CD4-positive, alpha-beta T cell treated with Interleukin-1 beta for 1 hour (primary cell): ENCODE measurements at places on chromosomes 11 and 22.

GRCh38 chr22:36143956-36144355, 16.6 kb downstream of the APOL3 start:
- DNase-seq = no peak

GRCh38 chr11:14075118-14076078, 112.9 kb downstream of the SPON1 start:
- peak; percentile 56 for DNase-seq

DNA sequence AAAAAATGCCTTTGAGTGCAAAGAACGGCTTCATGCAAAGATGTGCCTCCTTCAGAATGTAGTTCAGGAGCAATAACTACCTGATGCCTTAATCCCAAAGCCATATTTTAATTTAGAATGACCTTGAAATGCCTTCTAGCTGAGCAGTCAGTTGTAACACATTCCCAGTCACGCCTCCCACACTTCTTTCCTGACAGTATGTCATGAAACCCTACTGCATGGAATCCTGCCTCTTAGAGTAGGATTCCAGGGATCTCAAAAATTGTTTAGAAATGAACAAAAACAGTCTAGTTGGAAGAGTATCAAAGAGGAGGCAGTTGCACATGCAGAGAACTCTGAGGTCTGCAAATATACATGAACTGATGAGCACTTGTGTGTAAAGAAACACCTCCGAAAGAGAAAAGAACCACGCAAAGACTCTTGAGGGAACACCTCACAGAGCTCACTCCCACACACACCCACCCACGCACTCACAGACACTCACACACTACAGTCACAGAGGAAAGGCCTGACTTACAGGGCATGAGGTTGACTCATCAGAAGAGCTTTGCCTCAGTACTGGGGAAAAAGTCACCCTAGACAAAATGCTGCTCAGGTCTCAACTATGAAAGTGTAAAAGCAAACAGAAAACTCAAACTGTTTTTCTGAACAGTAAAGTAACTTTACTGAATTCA, 77.4 kb downstream of the GGTLC2 start:
- peak; percentile 53 for DNase-seq

- no peak for DNase-seq
Observed at GRCh38 chr11:93921695-93922468, 71.5 kb upstream of the VSTM5 start.

DNA sequence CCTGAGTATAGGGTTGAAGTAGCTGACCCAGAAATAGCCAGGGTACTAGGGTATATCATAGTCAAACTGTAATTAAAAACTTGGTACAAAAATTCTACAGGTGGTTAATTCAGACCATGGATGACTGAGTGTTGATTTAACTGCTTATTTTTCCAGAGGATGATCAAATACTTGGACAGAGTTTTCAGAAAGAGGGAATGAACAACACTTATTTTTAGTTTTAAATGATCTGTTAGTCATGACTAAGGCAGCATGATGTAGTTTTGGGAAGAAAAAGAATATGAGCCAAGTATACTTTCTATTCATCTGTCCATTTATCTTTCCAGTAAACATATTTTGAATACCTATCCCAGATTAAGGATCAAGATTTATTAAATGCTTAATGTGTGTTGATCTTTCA, 19.8 kb upstream of the CCDC89 start:
- no peak for DNase-seq

DNA sequence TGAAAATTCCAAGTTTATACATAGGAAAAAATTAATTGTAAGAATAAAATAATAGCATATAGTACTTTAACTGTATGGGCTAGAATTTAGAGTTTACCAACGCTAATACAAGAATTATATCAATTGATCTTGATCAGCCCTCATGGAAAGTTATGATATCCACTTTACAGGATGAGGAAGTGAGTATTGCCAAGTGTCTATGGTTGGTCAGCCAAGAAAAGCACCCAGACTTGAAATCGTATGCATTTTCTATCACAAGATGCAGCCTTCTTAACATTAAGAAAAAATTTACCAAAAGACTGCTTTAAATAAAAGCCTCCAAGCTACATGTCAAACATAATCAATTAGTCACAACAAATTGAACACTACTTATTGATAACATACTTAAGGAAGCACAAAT, 53.0 kb downstream of the DDI1 start:
- DNase-seq = no peak

DNA sequence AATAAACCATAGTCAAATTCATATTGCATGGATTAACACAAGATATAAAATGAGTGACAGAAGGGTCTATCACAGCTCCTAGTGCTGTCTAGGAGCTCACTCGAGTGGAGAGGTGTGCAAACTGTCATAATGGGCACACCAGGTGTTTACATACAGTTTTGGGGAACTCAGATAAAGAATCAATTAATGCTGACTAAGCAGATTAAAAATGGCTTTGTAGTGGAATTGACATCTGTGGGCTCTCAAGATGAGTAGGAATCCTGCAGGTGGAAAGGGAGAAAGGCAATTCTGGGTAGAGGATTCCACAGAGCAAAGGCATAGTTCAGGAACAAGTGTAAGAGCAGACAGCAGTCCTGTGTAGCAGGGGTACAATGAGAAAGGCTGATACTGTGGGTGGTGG, 496.2 kb upstream of the CCDC90B start:
- DNase-seq = no peak

DNA sequence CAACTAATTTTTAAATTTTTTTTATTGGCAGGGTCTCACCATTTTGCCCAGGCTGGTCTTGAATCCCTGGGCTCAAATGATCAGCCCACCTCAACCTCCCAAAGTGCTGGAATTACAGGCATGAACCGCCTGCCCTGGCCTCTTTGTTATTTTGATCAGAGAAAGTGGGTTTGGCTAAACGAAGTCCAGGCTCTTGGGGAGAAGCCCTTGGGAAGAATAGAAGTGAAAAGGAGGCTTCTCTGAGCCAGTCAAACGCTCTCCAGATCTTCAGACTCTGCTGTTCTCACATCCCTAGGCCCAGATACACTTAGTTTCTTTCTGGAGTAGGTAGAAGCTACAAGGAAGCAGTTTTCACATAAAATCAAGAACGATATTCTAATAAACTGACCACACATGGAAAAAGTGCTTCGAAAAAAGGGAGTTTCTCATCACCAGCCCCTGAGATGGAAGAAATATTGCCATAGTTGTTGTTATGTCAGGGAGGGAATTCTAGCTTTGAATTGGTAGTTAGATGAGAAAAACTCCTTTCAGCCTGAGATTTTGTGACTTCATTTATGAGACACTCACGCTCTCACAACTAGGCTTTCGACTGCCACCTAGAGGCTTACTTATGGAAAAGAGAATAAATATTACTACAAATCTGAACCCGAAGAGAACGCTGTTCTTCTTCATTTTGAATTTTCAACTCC, 41.7 kb upstream of the AQP11 start:
- DNase-seq = peak; percentile 24

DNA sequence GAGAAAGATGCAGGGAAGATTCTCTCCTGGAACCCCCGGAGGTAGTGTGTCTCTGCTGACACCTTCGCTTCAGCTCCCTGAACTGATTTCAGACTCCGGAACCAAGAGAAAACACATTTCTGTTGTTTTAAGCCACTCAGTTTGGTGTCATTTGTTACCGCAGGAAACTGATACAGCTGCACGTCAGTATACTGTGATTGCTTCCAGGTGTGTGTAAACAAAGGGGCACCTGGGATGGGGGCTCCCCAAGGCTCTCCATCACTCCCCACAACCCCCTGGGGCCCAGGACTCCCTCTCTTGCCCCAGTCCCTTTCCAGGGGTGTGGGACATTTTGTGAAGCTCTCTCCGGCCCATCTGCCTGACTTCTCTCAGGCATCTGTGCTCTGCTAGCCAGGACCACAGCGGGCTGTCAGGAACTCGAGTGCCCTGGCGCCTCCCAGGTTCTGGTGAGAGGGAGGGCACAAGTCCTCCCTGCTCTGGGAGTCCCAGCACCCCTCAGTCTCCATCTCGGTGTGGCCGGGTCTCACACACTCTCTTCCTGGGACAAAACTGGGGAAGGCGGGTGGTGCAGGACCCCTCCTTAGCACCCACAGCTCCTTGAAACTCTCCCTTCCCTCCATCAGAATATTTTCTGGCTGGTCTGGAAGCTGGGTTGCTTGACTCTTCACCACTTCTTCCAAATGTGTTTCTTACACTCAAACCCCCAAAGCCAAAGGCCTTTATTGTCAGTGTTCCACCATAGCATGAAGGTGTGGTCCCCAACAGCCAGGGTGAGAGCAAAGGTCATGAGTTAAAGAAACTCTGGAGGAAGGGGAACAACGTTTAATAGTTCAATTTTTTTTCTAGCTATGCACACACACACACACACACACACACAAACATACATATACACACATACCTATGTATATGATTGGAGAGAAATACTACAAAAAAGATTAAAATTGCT, 35.0 kb upstream of the TSKU start:
- DNase-seq = no peak

GRCh38 chr11:61023086-61023965, 51.8 kb downstream of the CD6 start:
- DNase-seq = peak; percentile 70

GRCh38 chr11:73439002-73439843, 63.0 kb downstream of the RELT start:
- no peak for DNase-seq

DNA sequence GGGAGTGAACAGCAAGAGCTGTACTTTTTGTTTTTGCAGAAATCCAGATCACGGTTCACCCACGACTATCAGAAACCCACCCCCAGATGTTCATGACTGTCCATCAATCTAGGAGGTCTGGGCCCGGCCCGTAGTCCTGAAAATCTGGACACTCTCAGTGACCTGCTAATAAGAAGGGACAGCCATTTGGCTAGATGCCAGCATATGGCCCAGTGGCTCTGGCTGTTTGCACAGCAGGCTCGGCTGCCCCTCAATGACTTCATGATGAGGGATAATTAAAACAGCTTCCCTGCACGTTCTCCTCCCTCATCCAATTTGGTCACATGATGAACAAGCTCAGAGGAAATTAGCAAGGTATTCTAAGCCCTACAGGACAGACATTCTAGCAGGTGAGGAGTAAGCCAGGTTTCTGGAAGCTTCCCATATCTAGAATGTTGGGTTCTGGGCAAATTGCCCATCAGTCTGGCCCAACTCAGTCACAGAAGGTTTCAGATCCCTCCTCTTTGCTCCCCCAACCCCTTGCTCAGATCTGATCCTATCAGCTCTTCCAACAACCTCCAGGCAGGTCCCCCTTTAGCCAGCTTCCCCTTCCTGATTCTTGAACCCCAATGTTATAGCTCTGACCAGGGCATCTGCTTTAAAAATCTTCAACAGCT, 397.3 kb downstream of the SHANK2 start:
- DNase-seq = no peak

DNA sequence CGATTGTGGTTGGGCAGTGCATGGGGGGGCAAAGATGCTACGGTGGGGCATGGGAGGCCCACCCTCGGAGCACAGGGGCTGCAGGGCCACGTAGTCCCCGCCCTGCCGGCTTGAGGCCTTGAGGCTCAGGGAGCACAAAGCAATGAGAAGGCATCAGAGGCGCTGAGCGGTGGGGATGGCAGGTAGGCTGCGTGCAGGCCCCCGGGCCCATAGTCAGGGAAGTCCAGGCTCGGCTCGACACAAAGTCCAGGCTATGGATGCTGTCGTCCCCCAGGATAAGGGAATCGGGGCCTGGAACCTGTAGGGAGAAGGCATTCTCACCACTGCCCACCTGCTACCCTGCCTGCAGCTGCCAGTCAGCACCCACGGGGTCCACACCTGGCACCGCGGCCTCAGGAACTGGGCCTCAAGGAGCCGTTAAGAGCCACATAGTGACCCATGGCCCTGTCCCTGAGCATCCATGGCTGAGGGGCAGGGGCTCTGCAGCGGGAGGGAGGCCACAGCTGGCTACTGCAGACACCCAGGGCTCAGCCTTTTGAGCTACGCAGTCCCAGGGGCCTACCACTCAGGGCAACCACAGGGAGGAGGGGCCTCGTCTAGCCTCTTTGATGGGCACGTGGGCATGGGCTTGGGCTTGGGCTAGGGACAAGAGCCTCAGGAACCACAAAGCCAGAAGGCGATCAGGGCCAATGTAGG, 179.7 kb downstream of the IGLL1 start:
- no peak for DNase-seq

DNA sequence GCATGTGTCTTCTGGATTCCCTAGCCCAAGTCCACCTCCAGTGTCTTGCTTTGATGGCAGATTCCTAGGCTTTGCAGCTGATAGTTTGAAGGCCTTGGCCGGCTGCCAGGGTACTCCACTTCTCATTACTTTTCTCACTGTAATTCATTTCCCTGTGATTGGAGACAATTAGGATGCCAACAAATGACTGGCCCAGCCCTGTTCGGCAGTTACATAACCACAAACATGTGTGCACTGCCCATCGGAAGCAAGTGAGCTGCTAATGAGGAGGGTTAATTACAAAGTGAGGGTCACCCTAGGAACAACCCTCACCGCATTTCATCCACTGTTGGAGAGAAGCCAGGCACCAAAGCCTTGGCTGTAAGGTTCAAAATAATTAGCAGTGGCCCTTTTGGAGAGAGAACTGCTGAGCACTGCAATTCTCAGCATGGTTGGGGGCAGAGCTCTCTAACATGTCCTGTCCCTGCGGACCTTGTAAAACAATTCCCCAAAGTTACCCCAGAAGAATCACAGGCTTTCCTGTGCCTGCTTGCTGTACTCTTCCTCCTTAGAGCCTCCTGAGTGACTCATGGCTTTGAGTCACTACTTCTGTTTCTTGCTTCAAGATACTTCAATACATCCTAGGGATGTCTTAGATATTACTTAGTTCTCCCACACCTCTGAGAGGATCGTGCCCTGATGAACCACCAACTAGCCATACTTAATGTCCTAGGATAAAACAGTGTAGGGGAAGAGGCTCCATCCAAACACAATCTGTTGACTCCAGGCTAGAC, 109.7 kb upstream of the GALNT18 start:
- DNase-seq = no peak

- no peak for DNase-seq
Observed at GRCh38 chr22:38462960-38463784, 4.7 kb upstream of the KDELR3 start.

DNA sequence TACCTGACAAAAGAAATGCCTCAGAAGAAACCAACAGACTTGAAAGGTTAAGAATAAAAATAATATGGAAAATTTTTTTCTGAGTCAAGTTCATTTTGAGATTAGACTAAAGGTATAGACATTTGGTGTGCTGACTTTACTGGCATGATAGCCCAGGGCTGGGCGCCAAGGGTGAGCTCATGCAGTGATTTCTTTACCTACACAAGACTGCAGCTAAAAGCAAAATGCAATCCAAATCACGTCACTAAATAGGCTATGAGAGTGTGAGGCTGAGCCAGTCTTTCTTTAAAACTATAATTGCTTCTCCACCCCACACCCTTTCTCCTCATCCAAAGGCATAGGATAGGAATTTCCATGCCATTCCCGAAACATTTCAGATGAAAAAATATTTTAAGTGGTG, 196.5 kb downstream of the FAM76B start:
- DNase-seq = no peak

GRCh38 chr22:27057717-27058116, 400.3 kb downstream of the MIAT start:
- DNase-seq = no peak
